Smooth muscle cell of trachea (primary cell): ENCODE measurements at places on chromosomes 12 and 14. TPM values are rescaled to one million over a fixed set of nuclear protein-coding genes. Genes with fewer than 3 reads are reported as not detected.

AMN1 gene
- 7.6 and 10.2 TPM in 2 replicates for total RNA-seq

MSI1 gene
- not detected in 2 replicates for total RNA-seq

STXBP6 gene
- 6.1 and 9.6 TPM in 2 replicates for total RNA-seq

KRT5 gene
- 0.50 and 6.7 TPM in 2 replicates for total RNA-seq

GLS2 gene
- under 0.01 and 0.73 TPM in 2 replicates for total RNA-seq

TMEM229B gene
- total RNA-seq, result 0.29 and 2.0 TPM in 2 replicates

SLC10A1 gene
- total RNA-seq, result not detected in 2 replicates

ZCCHC8 gene
- total RNA-seq, result 13.7 and 18.8 TPM in 2 replicates

MYF5 gene
- total RNA-seq, result not detected in 2 replicates

TMEM132D gene
- total RNA-seq, result not detected in 2 replicates

GPR137C gene
- 0.17 and 0.58 TPM in 2 replicates for total RNA-seq

NTN4 gene
- total RNA-seq, result 11.1 and 60.5 TPM in 2 replicates

SOX5 gene
- 7.9 and 13.4 TPM in 2 replicates for total RNA-seq

KCNK13 gene
- total RNA-seq, result not detected in 2 replicates
